Caco-2 (cell line): ENCODE measurements at places on chromosomes 5 and 9. TPM values are rescaled to one million over a fixed set of nuclear protein-coding genes. Genes with fewer than 3 reads are reported as not detected.

Gene SLC27A6
- not detected in 2 replicates for total RNA-seq

Gene LCN9
- total RNA-seq, result not detected in 2 replicates

Gene ZNF366
- total RNA-seq, result not detected in 2 replicates

Gene PCDHGA6
- total RNA-seq, result 0.49 and 0.79 TPM in 2 replicates

Gene SPINK5
- 2.2 and 4.2 TPM in 2 replicates for total RNA-seq

Gene CAMK4
- total RNA-seq, result not detected in 2 replicates

Gene C5
- total RNA-seq, result 10.8 and 14.9 TPM in 2 replicates

Gene SHOC1
- not detected in 2 replicates for total RNA-seq

Gene FOXD4L3
- total RNA-seq, result 0.23 TPM in 1 of 2 replicates, not detected in the other

Gene AQP3
- total RNA-seq, result 24.1 and 24.8 TPM in 2 replicates

DNA sequence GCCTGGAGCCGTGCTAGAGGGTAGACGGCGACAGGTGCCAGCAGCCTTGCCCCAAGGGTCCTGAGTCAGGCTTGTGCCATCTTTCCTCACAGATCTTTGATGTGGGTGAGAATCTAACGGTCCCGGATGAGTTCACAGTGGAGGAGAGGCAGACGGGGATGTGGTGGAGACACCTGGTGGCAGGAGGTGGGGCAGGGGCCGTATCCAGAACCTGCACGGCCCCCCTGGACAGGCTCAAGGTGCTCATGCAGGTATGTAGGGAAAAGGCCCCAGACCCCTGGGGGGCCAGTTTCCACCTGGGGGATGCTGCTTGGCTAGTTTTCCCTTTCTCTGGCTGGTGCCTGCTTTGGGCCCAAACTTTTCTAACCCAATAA is 24.0 kb downstream of the PTGES2 start:
- peaks cover 8% of the 10 kb centered on the region for H3K36me3 ChIP-seq
- H3K4me1 ChIP-seq, result peaks cover 22% of the 10 kb centered on the region
- peak overlapping the region; percentile 55 for H3K27ac ChIP-seq
- H3K4me3 ChIP-seq, result no peak overlapping the region
- H3K27me3 ChIP-seq, result no peaks in the 10 kb centered on the region

DNA sequence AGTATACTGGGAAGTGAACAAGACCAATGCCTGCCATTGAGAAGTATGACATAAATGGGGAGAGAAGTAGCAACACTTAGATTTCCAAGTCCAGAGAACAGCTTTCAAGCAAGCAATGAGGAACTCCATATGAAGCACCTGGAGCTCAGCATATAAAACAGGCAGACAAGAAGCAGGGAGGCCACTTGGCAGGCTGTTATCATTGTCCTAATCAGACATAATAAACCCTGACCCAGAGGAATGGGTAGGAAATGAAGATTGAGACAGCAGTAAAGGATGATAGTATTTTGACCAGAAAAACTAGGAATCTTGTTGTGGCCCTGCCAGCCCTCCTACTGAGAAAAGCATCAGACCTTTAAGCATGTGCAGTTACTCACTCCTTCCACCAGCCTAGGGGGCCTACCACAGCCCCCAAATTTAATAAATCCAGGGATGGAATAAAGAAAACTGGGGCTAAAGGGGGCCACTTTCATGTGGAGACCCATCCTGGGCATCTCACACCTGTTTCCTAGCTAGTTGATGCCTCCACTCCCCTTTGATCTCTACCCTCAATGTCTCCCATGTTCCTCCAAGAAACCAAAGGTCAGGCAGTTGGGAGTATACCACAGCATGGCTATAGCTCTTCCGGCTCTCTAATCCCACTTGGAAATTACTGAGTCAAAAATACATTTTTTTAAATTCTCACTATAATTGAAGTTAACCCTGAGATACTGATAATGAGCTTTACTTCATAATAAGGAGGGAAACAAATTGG is 135.1 kb downstream of the SIL1 start:
- H3K27ac ChIP-seq, result no peak overlapping the region
- no peak overlapping the region for H3K4me3 ChIP-seq
- H3K27me3 ChIP-seq, result no peaks in the 10 kb centered on the region
- DNase-seq, result no peak

DNA sequence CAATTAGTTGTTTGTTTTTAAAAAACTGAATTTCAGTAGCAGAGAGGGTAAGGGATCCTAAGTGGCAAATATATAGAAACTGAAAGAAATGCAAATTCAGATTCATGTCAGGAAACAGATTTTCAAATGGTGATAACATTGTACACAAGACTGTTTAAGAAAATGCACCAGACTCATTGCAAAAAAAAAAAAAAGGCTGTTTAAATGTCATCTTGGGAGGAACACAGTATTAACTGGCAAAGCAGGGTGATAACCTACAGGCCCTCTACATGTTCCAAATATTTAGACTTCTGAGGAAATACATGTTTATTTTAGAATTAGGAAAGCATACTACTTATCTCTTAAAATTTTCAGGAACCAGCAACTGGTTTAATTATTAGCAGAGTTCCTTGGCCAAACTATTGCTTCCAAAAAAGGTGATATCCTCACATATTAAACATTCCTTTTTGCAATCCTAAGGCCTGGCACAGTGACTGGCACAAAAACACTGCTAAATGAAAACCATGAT is 114.5 kb downstream of the TSSK1B start:
- H3K4me3 ChIP-seq, result no peak overlapping the region
- H3K4me1 ChIP-seq, result peaks cover 4% of the 10 kb centered on the region; the same call in 1 of the 2 replicates
- no peaks in the 10 kb centered on the region for H3K27me3 ChIP-seq
- DNase-seq, result peak; percentile 15
- no peaks in the 10 kb centered on the region for H3K36me3 ChIP-seq

- H3K27me3 ChIP-seq, result no peaks in the 10 kb centered on the region
- H3K36me3 ChIP-seq, result peaks cover 3% of the 10 kb centered on the region; the same call in 1 of the 2 replicates
- DNase-seq, result peak; percentile 89
- H3K4me3 ChIP-seq, result peak overlapping the region; percentile 10; the same call in 1 of the 2 replicates
Observed at GRCh38 chr9:129884220-129885017, 49.2 kb downstream of the USP20 start.
